ENCODE measurements at places on chromosomes 11 and 22.

GRCh38 chr11:12066799-12067508 is 43.4 kb upstream of the MICAL2 start:
- no peak for DNase-seq

GRCh38 chr11:19080579-19080993 is 20.1 kb upstream of the MRGPRX2 start:
- no peak for DNase-seq

DNA sequence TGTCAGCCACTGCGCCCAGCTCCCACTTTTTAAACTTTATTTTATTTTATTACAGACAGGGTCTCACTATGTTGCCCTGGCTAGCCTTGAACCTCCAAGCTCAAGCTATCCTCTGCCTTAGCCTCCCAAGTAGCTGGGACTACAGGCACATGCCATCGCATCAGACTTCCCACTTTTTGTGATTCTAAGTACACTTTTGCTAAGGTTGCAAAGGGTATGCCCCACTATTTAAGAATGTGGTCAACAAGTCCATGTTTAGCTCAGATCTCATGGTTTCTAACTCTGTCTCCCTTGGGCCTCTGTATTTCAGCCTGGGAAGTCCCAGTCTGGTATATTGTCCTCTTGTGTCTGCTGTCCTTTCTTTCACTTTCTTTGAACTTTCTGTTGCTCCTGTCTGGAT is 35.3 kb downstream of the EXPH5 start:
- DNase-seq, result no peak

DNA sequence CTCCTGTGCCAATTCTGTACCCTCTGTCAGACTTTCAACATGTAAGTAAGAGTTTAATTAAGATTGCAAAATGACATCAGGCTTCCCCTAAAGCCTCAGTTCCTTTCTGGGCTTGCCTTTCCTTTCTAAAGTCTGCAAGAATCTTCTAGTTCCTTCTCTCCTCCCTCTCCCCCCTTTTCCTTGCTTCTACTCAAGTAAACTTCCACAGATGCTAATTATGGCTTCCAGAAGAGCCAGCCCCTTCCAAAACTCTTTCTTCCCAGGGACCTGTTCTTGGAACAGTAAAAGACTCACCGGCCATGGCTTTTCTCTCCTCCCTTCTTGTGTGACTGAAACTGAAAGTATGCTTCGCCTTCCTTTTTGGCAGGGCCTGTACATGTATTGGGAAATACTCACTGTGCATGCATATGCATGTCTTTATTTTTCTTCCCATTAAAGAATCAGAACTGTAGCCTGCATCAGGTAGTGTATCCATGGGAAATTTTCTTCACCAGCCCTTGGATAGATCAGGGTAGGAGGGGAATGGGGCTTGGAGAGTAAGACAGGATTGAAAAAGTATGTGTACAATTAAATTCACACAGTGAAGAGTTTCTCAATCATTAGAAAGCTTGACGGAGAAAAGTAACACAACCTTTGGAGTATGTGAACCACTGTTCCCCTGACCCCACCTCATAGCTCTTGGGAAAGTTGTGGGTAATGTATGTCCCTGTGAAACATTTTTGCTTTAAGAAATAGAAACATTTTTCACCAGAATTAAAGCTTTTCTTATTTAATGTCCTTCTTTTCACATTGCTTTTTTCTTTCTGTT is at the start of gene CASP1:
Gene CASP1 (minus strand): TSS at position 332 of the 808 bp plus-strand sequence. CDS start 31 bp downstream, at position 301.
- no peak for DNase-seq

GRCh38 chr11:109338131-109338530 is 83.9 kb upstream of the C11orf87 start:
- no peak for DNase-seq

DNA sequence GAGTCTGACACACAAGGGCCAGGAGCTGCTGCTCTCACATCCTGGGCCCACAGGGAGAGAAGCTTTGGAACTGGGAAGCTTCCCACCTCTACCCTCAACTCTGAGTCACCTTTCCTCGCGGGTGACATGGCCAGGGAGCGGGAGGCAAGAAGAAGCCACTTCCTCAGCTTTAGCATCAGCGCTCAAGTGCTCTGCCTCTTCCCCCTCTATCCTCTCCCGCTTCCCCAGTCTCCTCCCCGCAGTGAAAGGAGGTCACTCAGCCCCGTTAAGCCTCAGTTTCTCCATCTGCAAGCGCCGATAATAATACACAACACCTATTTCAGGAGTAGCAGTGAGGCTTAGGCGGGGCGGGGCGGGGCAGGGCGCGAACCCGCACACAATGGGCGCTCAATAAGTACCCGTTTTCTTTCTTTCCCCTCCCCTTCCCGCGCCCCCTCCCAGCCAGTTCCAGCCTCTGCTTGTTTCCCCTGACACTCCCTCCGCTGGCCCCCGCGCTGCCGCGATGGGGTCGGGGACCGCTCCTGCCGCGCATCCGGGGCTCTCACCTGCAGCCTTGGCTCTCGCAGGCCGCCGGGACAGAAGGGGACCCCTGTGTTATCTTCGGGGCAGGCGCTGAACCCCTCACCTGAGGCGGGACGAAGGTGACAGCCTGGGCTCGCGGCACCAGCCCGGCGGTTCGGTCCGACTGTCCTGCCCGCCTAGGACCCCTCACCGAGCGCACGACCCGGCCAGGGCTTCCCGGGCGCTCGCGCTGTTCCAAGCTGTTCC is 892 bp downstream of the GDPD5 start:
- no peak for DNase-seq

GRCh38 chr11:32895471-32895870 is 2.9 kb downstream of the QSER1 start:
- no peak for DNase-seq
